CD8-positive, alpha-beta memory T cell (primary cell): ENCODE measurements at places on chromosomes 2 and 18.

DNA sequence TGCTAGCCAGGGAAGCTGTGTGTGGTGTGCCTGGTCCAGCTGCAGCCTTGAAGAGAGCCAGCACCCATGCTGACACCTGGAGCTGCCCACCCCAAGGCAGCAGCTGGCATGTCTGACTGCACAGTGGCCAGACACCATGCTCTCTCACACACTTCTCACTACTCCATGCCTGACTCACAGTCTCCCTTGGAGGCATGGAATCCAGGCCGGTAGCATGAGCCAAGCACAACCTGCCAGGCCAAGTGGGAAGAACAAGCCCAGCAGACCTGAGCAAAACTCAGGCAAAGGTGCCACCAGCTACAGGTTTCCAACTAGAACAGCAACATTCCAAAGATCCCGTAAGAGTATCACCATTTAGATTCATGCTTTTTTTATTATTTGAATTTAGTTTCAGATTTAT lies 625.3 kb upstream of the LRRTM4 start:
- no peak for DNase-seq

GRCh38 chr18:28781616-28782362 lies 604.9 kb upstream of the CDH2 start:
- DNase-seq = no peak

GRCh38 chr18:23779696-23780303 lies 90.5 kb downstream of the LAMA3 start:
- DNase-seq = no peak

DNA sequence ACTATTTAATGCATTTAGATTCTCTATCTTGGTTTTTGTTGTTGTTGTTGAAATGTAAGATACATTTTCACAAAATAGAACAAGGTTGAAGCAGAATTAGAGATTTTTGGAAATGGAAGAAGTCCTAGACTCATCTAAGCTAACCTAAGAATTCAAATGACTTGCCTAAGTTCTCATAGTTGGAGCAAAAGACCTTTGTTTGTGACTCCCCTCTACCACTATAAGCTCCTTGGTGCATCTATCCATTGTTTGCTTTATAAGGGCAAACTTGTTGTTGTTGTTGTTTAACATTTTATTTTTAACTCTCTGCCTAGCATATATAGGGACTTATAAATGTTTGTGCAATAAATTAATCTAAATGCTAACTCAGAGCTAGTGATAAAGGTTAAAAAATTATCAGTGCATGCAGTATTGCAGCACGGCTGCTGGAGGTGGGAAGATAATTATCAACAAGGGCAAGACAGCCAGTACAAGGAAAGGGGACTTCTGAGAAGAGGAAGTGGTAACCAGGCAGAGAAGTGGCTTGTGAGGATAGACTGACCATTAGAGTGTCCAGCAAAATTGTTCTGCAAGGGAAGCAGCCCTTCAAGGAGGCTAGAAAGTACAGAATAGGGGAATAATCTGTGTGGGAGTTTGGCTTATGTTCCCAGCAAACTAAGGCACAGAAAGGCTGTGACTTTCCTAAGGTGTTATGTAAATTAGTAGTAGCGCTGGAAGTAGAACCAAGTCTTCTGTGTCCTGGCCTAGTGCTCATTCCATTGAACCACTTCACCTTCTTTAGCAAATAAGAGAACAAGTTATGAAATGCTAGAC lies 38.1 kb upstream of the ACYP2 start:
- DNase-seq = no peak

- DNase-seq = peak; percentile 23
Measured at GRCh38 chr2:37005118-37005868, 39.0 kb upstream of the STRN start.

- DNase-seq = no peak
Measured at GRCh38 chr2:42047488-42048298, at the start of gene PKDCC. PKDCC (plus strand) TSS chr2:42048021; CDS start chr2:42048200, 179 bp downstream.

DNA sequence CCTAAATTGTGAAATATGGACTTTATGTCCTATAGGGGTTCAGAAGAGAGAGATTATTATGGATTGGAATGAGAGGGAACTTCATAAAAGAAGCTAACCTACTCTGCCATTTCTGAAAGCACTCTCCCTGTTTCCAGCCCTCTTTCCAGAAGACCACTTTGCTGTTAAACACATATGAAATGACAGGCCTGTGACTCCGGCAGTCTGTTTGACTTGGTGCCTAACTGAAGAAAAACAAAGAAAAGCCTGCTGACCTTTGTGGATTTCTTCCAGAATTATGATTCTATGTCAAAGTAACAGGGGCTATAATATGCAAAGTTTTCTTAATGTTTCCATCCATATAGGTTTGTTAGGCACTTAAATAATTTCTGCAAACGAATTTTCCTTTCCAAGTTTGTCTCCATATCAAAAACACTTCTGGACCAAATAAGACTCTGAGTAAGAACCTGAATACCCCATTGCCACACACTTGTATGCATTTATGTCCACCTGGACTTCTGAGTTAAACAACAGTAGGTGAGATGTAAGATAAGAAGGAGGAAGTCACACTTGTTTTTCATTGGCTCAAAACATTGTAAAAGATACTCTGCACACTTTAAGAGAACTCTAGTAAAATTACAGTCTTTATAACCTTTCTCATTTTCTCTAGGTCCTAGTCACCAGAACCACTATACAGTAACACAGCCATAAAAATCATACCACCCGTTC lies 111.7 kb downstream of the PIEZO2 start:
- DNase-seq = no peak

GRCh38 chr2:31483246-31483645 lies 68.7 kb upstream of the XDH start:
- no peak for DNase-seq

GRCh38 chr2:127650041-127650784 lies 4.3 kb downstream of the GPR17 start:
- no peak for DNase-seq

DNA sequence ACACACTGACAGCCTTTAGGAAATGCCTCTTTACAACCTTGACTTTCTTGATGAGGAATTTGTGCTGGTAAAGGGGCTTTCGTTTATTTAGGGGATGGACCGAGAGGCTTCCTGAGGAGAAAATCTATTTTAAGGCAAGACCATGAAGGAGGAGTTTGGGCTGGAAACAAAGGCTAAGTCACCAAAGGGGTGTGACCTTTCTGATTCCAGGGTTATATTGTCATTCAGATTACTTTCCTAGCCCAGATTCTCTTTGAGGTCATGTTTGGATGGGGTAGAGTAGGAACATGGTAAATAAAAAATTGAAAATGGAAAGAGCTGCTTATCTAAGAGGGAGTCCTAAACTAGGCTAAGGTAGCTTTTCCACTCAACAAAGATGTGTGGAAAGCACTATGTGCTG lies 77.1 kb upstream of the UGP2 start:
- no peak for DNase-seq

- DNase-seq = no peak
Measured at GRCh38 chr2:231914077-231914690, 12.0 kb downstream of the NPPC start.

GRCh38 chr2:240374085-240374907 lies 61.2 kb upstream of the GPC1 start:
- DNase-seq = no peak

GRCh38 chr2:78994789-78995188 lies 30.7 kb upstream of the REG3G start:
- DNase-seq = no peak

DNA sequence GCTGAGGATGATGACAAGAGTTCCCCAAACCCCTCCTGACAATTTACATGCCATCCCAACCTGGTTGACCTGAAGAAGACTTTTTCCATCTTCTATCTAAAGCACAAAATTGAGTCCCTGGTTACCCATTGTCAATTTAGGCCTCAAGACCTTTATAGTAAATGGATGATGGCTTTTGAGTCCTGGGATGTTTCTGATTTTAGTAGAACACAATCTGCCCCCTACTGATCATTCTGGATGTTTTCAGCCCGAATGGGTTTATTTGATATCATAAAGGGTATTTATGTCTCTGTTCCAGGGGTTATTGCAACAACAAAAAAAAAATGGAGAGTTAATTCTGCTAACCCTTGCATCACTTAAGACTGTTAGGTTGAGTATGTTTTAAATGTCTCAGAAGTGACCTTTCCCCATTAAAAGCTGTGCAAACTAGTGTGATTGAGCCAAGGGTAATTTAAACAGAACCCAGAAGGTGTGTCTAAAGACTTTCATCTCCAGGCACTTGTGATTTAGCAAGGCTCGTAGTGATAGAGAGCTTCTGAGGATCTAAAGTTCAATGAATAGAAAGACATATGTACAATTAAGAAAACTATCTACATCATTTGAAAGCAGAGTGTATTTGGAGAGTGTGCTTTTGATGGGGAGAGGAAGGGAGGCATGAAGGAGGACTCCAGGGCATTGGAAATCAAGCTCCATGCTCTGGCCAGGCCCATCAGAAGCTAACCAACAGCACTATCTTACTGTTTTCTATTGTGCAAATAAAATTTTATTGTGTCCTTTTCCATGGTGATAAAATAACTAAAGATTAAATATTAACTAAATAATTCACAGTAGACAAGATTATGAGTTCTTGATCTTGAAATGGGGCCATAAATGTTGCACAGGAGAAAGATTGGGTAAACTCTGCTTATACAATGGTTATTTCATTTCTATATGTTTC lies 96.6 kb upstream of the NOSTRIN start:
- DNase-seq = no peak

GRCh38 chr2:204024503-204024902 lies 87.9 kb downstream of the ICOS start:
- DNase-seq = no peak

DNA sequence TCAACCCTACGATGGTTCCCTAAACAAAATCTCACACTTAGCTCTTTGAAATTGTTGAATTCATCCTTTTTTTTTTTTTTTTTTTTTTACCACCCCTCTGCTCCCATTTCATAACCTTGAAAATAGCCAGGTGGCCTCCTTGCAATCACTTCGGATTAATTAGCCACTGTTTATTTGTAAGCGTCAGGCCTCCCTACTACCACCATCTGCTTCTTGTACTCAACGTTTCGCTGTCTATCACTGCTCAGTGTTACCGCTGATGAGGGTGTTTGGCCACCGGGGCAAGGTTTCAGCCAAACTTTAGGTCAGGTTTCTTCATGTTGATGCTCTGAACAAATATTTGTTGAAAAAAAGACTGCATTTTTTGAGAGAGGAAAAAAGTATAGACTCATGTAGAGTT lies 183.2 kb downstream of the EPHA4 start:
- no peak for DNase-seq

DNA sequence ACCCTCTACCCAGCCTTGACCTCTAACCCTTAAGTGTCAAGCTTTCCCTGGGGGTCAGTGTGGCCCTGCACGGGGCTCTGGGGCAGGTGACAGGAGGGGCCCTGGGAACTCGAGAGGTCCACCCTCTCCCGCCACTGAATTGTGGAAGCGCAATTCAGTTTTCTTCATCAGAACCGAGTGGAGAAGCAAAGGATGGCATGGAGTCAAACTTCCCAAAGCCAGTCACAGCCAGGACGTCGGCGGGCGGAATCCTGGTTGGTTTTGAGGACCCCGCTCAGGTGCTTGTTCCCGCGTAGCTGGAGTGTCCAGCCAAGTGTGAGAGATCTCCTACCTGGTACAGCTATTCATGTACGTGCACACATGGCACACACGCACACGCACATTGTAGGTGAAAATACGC lies 62.0 kb downstream of the MBP start:
- DNase-seq = no peak

DNA sequence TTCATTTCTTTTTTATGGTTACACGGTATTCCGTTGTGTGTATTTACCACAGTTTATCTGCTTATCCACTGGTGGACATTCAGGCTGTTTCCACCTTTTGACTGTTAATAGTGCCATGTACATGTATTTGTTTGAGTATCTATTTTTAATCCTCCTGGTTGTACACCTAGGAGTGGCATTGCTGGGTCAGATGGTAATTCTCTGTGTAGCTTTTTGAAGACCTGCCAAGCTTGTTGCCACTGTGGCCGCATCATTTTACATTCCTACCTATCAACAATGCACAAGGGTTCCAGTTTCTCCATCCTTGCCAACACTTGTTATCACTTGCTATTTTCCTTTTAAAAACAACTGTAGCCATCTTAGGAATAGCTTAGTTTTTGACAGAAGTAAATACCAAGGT lies 13.3 kb downstream of the MPHOSPH10 start:
- DNase-seq = no peak

- DNase-seq = no peak
Measured at GRCh38 chr2:99619151-99619550, 129.3 kb upstream of the REV1 start.
